Activated CD4-positive, alpha-beta memory T cell treated with anti-CD3 and anti-CD28 coated beads for 36 hours (primary cell): ENCODE measurements at places on chromosomes 1 and 21. TPM values are rescaled to one million over a fixed set of nuclear protein-coding genes. Genes with fewer than 3 reads are reported as not detected.
A peak's percentile ranks its signal among the peaks of the same experiment; 100 is the strongest.

GRCh38 chr21:33391656-33392055 lies 11.6 kb upstream of the IFNGR2 start:
- DNase-seq: no peak

- DNase-seq: no peak
Measured at GRCh38 chr1:169371404-169371803, 3.4 kb downstream of the BLZF1 start.

DNA sequence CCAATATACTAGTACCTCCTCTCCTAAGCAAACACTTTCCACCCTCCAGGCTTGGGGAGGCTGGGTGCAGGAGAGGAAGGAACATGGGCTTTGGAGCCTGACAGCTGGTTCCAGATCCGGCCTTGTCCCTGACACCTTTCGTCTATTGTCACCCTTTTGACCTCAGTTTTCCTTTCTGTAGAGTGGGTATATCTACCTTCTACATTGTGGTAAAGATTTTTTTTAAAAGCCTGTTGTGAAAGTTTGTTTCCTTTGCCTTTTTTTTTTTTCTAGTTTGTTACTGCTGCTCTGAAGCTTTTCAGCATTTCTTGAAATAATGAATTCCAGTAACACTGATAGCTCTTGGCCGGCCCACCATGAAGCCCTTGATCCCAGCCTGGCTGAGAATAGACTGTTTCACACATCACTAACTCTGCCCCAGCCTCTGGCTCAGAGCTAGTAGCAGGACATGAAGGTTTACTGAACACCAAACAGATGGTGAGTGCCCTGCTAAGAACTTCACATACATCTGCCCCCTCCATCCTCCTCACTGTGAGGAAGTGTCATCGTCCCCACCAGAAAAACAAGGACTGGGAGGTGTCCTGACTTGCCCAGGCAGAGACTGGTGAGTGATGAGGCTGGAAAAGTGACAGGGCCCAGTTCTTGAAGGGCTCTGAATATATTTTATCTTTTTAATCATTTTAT lies 33.0 kb upstream of the ID3 start:
- no peak for DNase-seq

The ST6GALNAC5 gene
- total RNA-seq: not detected

DNA sequence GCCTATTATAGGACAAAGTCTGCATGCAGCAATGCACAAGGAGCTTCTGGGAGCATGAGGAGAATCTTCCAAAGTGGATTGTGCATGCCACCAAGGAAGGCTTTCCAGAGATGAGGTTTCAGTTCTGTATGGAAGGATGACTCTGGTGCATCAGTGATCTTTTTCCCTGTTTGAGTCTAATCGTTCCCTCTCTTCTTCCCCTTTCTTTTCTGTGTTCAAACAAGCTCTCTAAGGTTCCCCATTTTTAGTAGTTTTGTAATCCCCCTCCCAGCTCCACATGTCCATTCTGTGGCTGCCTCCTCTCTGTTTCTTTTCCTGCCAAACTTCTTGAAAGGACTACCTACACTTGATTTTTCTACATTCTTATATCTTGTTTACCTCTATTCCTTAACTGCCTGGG lies 43.3 kb upstream of the USP25 start:
- DNase-seq: no peak

- DNase-seq: peak; percentile 38
Measured at GRCh38 chr1:203592156-203592555, 34.5 kb upstream of the ATP2B4 start.

The HPDL gene
- total RNA-seq: 14.3 TPM

GRCh38 chr21:46065914-46066551 lies 31.9 kb upstream of the COL6A2 start:
- no peak for DNase-seq

DNA sequence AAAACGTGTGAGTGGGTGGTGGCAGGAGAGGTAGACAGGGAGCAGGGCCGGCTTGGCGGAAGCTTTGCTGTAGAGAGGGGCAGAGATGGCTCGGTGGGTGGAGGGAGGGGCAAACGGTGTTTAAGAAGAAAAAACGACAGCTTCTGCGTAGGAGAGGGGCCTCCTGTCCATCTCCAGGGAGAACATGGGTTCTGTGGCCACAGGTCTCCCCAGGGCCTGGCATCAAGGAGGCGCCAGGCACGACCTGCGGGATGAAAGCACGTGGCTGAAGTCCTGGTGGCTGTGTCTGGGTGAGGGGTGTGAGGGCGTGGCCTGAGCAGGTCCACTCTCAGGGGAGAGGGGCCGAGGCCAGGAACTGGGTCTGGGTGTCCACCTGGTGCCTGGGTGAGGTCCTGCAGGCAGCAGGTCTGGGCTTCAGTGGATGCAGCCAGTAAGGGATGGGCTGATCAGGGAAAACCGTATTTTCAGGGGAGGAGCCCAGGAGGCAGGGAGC lies 940 bp upstream of the PRKCZ start:
- DNase-seq: peak; percentile 22

The HAX1 gene
- 168 TPM for total RNA-seq

DNA sequence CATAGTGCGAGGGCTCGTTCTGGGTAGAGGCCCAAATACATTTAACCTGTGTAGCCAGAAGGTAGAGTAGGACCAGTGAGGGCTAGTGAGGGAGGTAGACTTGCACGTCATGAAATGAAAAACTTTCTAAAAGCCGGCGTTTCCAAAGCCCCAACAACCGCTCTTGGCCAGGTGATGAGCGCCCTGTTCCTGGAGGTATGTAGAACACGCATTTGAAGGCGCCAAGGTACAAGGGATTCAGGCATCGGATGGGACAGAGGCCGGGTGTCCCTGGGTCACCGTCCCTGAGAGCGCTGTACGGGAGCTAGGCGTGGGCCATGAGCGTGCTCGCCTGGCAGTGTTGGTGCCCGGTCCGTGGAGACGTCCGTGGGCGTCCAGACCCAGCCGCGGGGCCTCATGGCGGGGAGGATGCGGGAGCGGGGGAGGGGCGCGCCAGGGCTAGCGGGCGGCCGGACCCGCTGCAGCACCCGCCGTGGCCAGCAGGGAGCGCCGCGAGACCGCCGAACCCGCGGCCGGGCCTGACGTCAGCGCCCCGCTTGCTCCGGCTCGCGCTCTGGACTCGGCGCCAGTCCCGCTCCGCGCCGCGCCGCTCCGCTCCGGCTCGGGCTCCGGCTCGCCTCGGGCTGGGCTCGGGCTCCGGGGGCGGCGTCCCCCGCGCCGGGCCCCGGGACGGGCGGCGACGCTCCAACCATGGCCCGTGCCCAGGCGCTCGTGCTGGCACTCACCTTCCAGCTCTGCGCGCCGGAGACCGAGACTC lies at the start of gene PTPRU:
TSS of gene PTPRU (plus strand) at position 568 of the 757 bp plus-strand sequence. CDS start at position 691, 123 bp downstream.
- peak; percentile 86 for DNase-seq
